ENCODE measurements at places on chromosomes 1 and 21.
A peak's percentile ranks its signal among the peaks of the same experiment; 100 is the strongest.

DNA sequence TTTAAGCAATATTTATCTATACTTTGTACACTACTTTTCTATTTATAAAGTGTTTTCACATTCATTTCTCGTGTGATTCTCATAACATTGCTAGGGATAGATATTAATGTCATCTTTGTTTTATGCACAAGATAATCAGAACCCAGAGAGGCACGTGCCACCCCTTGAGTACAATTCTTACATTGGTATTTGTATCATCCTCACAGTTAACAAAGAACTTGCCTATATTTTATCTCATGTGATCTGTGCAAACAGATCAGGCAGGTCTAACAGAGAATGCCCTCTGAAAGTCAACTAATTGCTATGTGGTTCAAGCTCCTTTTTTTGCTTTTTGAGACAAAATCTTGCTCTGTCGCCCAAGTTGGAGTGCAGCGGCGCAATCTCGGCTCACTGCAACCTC, 604.5 kb downstream of the LMO4 start:
- DNase-seq, result no peak

GRCh38 chr1:225911191-225912130, 12.6 kb downstream of the PYCR2 start:
- DNase-seq, result peak; percentile 80

- DNase-seq, result no peak
These were observed 9.5 kb downstream of the CDC73 start for GRCh38 chr1:193131266-193131860.

DNA sequence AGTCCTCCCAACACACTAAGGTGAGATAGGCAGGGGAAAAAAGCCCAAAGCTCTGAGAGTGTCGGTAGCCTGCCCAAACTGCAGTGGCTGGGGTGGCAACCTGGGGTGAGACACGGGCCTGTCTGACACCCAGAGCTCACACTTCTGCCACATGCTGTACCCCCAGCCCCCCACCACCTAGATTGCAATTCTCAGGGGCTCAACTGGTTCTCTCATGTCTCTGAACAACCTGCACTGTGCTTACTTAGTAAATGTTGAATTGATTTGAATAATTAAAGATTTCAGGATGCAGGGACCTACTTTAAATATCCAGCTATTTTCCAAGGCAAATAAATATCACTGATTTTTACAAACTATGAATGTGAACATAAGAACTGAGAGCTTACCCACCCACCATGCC, 115.5 kb downstream of the EDEM3 start:
- DNase-seq, result no peak

DNA sequence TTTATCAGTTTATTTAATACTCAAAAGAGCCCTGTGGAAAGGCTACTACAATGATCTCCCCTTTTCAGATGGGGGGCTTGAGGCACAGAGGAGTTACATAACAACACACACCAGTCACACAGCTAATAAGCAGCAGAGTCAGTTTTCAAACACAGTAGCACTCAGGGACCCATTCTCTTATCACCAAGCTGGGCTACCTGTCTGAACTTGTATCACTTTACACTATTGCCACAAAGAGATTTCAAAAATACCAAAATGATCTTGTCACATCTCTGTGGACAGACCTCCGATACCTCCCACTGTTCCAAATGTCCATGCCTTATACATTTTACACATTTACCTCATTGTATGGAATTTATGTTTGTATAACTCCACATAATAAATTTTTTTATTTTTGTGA, 134.6 kb downstream of the TPR start:
- no peak for DNase-seq

DNA sequence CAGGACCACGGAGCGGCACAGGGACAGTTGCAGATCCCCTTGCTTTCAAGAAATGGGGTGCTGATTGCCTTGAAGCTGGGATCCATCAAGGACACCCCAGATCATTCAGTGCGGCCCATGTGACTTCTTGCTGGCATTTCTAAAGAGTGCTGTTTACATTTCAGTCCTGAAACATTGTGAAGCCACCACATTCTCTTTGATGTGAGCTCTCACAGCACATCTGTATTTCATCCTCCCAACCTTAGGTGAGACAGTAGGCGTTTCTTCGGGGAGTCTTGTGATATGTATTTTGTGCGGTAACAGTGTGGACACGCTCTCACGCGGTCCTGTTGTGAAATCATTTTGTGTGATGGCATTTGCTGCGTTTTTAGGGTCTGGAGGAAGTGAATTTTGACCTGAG, 57.2 kb downstream of the CACHD1 start:
- DNase-seq, result no peak

DNA sequence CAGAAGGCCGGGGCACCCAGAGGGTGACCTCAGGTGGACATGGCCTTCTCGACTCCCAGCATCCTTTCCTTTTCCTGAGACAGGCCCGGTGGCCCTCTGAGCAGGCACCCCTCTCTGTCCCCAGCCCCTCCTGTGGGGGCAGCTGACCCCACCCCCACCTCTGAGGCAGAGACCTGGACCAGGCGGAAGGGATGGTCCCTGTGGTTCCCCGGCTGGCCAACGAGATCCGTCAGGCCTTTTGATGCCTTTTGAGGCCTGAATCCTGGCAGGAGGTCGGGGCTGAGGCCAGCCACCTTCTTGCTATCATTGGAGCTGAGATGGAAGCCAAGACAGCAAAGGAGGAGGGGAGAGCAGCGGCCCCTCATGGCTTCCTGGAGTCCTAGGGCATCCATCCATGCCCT, 50.2 kb upstream of the ACTRT2 start:
- DNase-seq, result no peak

- DNase-seq, result no peak
These were observed 267.0 kb downstream of the DNM3 start for GRCh38 chr1:172108161-172108893.

DNA sequence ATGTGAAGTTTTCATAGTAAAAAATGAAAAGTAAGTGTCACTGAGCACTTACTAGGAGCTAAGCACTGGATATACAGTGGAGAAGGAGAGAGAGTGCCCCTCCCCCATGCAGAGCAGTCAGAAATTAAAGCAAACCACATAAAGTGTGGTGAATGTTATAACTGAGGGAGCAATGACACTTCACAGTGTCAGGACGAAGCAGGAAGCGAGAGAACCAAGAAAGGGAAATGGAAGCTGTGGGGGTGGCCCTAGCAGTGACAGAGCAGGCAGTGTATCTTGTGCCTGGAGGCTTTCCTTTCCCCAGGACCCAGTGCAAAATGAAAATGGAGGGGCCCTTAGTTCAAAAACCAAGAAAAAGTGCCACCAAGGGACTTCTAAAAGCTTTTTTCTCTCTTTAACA, 21.5 kb upstream of the RCAN3 start:
- peak; percentile 76 for DNase-seq

GRCh38 chr1:157751283-157751682, 25.6 kb downstream of the FCRL2 start:
- no peak for DNase-seq

DNA sequence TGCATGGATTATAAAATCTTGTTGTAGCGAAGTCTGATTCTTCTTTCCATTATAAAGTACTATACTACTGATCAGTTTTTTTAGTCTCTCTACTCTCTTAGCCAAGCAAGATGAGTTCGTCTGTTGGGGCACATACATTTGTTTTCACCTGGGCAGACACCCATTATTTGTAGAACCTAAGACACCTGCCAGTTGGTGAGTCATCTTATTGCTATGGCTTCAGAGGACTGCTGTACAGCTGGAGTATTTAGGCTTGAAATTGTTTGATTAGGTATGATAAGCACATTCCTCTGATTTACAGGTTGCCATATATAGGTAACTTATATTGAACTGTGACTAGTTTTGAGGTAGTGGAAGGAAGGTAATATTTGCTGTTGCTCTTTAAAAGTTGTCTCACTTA, 17.2 kb downstream of the RBM15 start:
- no peak for DNase-seq

- DNase-seq, result no peak
These were observed 596 bp downstream of the PADI4 start for GRCh38 chr1:17308593-17308992.

GRCh38 chr1:228842094-228842775, 107.0 kb downstream of the RHOU start:
- no peak for DNase-seq

DNA sequence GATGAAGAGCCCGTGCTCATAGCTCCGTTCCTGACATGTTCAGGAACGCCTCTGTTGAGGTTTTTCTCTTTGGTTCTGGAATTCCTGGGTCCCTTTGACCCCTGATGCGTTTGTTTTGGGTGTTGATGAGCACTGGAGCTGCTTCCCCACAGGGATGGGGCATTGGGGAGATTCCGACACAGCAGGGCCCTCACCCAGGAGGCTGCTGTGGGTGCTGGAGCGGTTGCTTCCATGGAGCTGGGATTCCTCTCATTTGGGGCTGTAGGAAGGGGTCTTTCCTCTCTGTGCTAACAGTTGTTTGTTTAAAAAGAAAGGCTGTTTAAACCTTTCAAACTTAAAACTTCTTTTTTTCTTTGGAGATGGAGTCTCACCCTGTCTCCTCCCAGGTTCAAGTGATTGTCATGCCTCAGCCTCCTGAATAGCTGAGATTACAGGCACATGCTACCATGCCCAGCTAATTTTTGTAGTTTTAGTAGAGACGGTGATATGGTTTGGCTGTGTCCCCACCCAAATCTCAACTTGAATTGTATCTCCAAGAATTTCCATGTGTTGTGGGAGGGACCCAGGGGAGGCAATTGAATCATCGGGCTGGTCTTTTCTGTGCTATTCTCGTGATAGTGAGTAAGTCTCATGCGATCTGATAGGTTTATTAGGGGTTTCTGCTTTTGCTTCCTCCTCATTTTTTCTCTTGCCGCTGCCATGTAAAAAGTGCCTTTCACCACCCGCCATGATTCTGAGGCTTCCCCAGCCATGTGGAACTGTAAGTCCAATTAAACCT, 48.9 kb downstream of the SKI start:
- DNase-seq, result no peak

DNA sequence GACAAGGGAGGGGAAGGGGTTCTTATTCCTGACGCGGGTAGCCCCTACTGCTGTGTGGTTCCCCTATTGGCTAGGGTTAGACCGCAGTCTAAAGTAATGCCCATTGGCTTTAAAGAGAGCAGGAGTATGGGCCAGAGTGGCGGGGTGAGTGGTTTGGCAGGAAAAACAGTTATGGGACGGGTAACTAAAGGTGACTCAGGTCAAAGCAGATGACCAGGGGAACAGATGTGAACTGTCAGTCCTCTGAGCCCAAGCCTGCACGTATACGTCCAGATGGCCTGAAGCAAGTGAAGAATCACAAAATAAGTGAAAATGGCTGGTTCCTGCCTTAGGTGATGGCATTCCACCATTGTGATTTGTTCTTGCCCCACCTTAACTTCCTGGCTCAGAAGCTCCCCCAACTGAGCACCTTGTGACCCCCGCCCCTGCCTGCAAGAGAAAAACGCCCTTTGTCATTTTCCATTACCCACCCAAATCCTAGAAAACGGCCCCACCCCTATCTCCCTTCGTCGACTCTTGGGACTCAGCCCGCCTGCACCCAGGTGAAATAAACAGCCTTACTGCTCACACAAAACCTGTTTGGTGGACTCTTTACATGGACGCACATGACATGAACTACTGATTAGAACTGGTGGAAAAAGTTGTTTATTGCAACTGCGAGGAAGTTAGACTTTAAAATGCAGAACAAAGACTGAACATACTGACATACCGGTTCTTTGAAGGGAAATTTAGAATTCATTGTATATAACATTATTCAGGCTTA, 758 bp upstream of the ATAD3B start:
- DNase-seq, result no peak

DNA sequence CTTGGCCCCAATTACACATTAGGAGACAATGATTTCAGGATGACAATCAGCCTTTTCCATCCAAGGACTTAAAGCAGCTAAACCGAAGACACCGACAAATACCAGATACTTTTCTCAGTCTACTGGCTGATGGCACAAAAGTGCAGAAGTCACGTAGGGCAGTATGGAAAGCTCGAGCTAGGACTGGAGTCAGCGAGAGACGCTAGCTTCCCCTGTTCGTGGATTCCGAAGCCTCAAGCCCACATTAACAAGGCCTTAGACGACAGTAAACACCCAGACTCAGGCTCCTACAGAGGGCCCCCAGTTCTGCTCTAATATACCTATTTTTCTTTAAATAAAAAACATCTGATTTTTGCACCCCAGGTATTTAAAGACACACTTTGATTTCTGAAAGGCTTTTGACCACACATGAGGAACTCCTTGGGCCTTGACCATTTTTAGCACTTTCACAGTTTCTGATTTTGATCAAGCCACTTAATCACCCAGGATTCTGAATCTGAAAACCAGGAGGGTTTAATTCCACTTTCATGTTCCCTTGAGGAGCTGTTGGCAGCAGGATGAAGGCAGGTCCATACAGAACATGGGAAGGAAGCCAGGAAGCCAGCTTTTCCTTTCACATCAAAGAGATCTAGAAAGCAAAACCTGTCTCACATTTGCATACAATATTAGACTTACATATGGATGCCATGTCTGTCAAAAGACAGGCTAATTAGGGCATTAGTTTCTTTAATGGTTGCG, 204.1 kb downstream of the GABPA start:
- DNase-seq, result no peak
